Right lung (tissue), 10 donors: ENCODE measurements at places on chromosomes 11 and 22. TPM values are rescaled to one million over a fixed set of nuclear protein-coding genes. Genes with fewer than 3 reads are reported as not detected.

The SPDYC gene
- polyA plus RNA-seq = not detected

The IGLL1 gene
- 1.8 TPM for polyA plus RNA-seq

The TBX10 gene
- not detected for polyA plus RNA-seq

The NCAM1 gene
- 41.5 TPM for polyA plus RNA-seq

The TRIM48 gene
- not detected for polyA plus RNA-seq

The DCDC1 gene
- polyA plus RNA-seq = 1.8 TPM

The HTR3A gene
- polyA plus RNA-seq = not detected

The SERGEF gene
- polyA plus RNA-seq = 20.6 TPM

The PNPLA5 gene
- not detected for polyA plus RNA-seq

The BBOX1 gene
- 0.10 TPM for polyA plus RNA-seq

The SELENOO gene
- polyA plus RNA-seq = 14.0 TPM
